Left colon (tissue), 2 donors: ENCODE measurements at places on chromosomes 3 and 15. TPM values are rescaled to one million over a fixed set of nuclear protein-coding genes. Genes with fewer than 3 reads are reported as not detected.

DNA sequence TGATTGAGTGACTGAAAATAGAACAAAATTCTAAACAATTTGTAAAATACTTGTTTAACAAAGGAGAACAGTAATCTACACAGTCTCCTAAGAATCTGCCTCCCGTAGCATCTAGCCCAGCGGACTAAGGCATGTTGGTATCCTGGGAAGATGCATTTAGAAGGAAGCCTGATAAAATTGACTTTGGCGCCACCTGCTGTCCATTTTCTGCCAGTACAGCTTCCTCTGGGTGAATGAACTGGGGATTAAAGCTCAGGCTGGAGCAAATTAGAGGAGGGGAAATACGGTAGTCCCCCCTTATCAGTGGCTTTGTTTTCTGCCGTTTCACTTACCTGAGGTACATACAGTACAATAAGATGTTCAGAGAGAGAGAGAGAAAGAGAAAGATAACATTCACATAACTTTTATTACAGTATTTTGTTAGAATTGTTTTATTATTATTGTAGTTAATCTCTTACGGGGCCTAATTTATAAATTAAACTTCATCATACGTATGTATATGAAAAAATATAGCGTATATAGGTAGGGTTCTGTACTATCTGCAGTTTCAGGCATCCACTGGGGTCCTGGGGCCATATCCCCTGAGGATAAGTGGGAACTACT, 191.6 kb downstream of the GAP43 start:
- DNase-seq = peak; percentile 74

GRCh38 chr3:87206635-87207034, 20.5 kb upstream of the CHMP2B start:
- DNase-seq = no peak

DNA sequence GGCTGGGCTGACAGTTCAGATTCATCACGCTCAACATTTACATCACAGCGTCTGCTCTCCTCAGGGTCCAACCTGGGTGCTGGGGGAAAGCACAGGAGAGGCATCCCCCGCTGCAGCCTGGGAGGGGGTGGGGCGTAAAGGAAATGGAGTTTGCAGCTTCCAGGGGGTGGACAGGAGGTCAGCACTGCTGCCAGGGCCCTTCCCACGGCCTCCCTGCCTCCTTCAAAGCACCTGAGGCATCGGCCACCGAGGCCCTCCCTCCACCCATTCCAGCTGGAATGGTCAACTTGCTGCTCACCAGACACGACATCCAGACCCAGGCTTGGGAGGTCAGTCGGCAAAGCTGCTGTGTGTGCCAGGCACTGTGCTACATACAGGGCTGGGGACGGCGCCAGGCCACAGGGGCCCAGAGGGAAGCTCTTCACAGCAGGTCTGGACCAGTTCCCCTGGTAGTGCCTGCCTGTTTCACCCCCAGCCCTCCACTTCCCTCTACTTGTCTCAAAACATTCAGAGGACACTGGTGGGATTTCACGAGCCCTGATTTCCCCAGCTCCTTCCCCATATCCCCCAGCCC, 120.7 kb downstream of the ANP32A start:
- DNase-seq = no peak

The ANKRD63 gene
- not detected for total RNA-seq

The IL17RD gene
- total RNA-seq = 2.7 TPM
